ENCODE measurements at places on chromosomes 1 and 21.

- DNase-seq = no peak
Measured at GRCh38 chr1:54679706-54680105, 36.0 kb upstream of the TTC4 start.

GRCh38 chr1:153791648-153792253 lies 16.5 kb downstream of the SLC27A3 start:
- no peak for DNase-seq

DNA sequence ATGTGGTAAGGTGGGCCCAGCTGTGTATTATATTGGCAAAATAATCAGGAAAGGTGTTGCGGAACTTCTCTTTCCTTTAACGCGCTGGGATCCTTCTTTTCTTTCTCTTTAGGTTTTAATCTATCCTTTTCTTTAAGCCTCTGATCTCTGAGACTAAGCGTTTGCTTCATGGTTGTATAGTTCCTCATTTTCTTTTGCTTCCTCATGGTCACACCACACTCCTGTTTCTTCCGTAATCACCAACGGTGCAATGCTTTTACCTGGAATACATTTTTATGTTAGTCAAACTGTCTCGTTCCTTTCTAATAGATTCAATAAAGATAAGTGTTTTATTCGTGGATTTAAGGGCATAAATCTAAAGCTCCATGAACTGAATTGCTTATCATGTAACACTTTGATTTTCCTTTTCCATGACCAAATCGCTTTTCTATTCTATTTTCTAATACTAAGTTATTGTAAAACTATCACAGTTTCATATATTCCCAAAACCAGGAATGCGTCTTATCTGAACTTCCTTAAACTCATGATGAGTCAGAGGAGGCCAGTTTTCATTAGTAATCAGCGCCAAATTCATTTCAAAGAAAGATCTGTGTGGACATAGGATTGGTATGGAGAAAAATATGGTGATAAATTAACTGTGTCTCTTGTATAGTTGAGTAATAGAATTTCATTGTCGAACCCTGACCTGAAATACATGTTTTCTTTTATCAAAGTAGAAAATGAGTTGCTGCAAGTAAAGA lies 12.2 kb downstream of the SDCCAG8 start:
- no peak for DNase-seq

GRCh38 chr1:175152006-175152652 lies 40.4 kb downstream of the KIAA0040 start:
- DNase-seq = no peak

- DNase-seq = no peak
Measured at GRCh38 chr1:65958561-65959350, 166.1 kb downstream of the PDE4B start.

DNA sequence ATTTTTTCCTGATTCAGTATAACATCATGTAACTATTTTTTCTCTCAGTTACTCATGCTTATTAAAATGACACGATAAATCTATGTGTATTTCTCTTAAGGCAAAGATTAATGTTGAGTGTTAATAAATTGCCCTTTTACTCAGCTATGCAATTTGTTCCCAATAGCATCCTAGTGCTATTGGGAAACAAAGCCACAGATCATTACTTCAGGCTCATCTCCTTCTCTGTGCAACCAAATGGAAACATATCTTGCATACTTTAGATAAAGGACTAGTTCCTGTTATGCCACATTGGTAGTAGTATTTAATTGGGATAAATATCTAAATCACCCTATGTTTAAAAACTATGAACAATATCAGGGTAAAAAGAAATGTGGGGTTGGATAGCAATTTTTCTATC lies 106.2 kb downstream of the PLPPR4 start:
- no peak for DNase-seq

- no peak for DNase-seq
Measured at GRCh38 chr1:87368907-87369306, 40.2 kb downstream of the LMO4 start.

GRCh38 chr1:237303929-237304328 lies 261.9 kb downstream of the RYR2 start:
- no peak for DNase-seq
